ENCODE measurements at places on chromosomes 12 and 14.

DNA sequence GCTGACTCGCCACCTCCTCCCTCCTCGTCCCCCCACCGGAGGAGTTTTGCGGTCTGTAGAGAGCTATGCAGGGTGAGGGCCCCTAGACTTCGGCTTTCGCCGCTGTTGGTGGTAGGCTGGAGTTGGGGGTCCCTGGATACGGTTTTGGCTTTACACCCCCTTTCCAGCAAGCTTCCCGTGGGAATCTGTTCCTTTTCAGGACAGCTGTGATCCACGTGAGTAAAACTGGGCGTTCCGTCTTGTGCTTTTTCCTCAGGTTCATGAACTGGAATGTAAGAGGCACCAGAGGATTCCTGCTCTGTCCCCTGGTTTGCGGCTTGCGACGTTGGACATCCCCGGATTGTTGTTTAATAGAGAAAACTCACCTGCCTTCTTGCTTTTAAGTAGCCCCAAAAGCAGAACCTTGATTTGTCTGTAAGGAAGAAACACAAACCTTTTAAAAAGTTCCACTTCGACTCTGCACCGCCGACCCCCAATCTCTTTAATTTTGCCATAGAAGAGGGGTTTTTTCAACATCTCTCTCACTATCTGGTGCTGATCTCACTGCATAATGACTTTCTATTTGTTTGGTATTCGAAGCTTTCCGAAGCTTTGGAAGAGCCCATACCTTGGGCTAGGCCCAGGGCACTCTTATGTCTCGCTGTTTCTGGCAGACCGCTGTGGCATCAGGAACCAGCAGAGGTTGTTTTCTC lies 490 bp downstream of the PRORP start:
- DNase-seq: no peak

DNA sequence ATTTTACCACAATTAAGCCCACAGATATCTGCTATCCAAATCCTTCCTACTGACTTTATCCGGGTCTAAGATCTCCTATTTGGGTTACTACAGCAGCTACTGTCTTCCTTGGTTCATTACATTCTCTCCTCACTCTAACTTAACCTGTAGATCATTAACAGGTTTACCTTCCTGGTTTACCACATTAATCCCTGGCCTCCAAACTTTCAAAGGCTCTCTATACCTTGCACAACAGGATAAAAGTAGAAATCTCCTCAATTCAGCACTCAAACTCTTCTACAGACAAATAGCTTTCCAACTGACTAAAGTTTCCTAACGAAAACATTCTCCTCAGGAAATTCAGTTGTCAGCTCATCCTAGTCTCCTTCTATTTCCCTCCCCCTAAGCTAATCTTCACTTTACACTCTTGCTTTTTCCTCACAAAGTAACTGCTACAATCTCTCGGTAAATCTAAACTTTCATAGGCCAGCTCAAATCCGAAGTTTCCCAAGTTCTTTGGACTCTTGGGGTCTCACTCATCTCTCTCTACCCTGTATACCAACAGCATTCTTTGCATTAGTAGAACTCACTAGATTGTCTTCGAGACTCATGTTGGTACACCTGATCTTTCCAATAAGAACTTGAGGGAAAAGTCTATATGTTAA lies 2.7 kb downstream of the BTBD7 start:
- no peak for DNase-seq

DNA sequence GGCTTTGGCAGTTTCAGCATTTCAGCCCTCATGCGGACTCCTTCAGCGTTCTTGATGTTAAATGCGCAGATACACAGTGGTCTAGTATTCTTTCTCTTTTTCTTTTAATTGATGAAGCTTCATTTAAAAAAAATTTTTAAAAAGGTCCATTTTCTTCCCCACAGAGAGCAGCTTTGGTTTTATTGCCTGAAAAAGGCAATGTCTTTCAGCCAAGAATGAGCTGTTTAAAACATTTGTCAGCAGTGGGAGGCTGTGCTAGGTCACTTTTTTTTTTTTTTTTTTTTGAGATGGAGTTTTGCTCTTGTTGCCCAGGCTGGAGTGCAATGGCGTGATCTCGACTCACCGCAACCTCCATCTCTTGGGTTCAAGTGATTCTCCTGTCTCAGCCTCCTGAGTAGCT lies 13.5 kb downstream of the KMT5A start:
- no peak for DNase-seq

DNA sequence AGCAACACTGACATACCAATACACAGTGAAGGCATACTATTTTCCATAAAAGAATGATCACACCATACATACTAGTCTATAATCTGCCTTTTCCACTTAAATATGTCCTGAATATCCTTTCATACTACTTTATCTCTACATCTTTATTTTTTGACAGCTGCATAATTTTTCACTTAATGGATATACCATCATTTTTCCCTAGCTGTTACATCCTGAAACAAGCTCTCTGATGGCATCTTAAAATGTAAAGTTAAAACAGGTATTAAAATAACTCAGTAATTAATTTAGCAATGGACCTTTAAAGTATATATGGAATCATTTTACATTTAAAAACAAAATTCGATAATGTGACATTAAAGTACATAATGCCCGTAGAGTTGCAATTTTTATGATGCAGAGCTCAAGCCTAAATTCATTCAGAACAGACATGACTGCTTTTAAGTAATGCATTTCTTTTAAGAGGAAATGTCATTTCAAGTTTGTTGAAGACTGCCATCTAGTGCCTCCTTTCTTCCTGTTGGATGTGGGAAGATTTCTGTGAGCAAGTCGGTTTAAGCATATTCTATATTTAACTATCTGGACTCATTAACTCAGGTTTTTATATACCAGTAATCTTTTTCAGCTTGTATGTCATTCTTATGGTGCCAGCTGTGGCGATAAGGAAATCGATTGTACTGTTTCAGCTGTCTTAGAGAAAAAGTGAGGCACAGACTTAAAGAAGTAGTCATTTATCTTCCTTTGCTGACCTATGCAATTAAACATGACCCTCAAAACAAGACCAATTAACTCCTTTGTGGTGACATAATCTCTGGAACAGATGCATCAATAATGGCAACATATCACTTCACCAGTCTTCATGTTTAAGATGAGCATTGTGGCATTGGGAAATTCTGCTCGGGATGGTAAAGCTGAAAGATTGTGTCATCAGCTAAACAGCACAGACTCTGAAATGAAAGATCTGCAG lies 20.3 kb downstream of the PRICKLE1 start:
- no peak for DNase-seq

DNA sequence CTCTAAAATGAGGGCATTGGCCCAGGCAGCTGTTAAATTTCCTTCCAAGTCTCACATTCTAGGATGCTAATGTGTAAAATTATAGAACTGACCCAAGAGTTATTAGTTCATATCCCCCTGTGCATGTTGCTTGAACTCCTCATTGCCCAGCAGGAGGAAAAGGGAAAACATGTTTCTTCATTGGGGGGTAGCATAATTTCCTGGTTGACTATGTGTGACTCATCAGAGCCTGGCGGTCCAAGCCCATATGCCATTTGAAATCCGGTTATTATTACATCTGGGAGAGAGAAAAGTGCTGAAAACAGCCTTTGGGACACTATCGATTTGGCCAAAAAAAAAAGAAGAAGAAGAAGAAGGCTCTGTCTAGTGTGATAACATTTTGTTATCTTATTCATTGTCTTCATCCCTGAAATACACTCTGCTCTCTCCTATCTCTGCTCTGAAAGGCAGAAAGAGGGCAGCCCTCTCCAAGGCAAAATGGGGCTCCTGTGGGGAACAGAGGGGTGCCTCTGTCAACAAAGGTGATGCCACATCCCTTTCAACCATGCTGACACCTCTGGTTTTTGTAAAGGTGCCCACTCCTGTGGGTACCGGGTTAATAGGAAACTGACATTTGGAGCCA lies 114.2 kb downstream of the DAD1 start:
- no peak for DNase-seq

GRCh38 chr12:105927564-105927963 lies 211.2 kb downstream of the NUAK1 start:
- no peak for DNase-seq

DNA sequence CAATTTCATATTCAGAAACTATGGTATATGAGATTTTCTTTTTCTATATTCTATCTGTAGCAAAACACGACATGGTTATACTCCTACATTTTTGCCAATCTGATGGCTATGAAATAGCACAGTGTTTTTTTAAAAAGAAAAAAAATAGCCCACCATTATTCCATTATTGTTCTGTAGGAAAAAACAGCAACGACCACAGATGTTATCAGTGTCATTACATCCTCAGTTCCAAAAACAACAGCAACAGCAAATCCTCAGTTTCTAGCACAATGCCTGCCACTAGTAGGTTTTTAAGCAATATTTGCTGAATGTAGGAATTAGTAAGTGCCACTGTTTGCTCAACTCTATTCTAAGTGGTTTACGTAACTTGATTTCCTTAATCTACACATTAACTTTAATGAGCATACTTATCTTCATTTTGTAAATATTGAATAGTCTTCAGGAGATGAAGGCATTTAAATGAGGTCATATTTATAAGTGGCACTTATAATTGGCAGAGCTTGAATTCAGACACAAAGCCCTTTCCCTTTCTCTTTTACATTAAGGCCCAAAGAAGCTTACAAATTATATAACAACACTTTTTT lies 8.3 kb downstream of the RNASE6 start:
- no peak for DNase-seq

DNA sequence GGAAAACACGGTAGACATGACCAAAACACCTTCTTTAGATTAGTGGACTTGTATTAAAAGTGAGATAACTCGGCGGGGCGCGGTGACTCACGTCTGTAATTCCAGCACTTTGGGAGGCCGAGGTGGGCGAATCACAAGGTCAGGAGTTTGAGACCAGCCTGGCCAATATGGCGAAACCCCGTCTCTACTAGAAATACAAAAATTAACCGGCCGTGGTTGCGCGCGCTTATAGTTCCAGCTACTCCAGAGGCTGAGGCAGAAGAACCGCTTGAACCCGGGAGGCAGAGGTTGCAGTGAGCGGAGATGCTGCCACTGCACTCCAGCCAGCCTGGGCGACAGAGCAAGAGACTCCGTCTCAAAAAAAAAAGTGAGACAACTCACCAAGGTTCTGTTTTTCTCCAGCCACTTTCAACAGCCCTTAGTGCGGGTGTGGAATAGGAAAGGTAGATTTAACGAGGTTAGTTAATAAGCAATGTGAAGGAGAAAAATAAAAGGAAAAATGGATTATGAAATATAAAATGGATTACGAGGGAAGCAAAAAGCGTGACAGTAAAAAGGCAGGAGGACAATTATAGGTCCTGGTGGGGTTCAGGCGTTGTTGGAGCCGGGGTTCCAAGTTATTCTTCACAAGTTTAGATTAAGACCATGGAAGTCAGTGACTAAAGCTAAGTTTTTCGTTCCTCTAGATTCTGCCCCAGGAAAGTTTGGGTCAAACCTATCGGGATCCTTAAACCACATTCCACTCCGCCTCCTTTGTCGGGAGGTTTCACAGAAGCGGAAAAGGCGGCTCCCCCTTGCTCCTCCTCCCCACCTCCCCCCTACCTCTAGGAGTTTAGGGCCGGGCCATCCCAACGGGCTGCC lies 534 bp downstream of the PPP2R3C start:
- DNase-seq: no peak

- no peak for DNase-seq
These were observed 2.5 kb downstream of the CD163 start for GRCh38 chr12:7501031-7501588.

GRCh38 chr12:58757422-58757821 lies 162.9 kb downstream of the LRIG3 start:
- no peak for DNase-seq

DNA sequence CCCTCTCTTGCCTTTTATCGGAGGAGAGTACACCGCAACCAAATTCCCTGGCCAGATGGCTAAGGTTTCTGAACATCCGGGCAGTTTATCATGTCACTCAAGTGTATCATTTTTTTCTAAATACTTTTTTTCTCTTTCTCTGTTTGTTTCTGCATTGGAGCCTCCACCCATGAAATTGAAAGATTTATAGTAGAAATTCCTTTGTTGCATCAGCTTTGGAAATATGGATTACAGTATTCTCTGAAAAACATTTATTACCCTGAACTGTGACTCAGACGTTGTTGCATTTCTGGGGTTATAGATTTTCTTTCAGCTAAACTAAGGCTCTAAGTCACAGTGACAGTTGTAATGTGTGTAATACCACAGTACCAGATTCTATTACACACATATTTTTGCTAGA lies 187.0 kb downstream of the SPTSSA start:
- DNase-seq: no peak

- no peak for DNase-seq
These were observed 43.2 kb downstream of the SSPN start for GRCh38 chr12:26238341-26239121.

GRCh38 chr12:32062881-32063280 lies 43.8 kb upstream of the BICD1 start:
- no peak for DNase-seq

GRCh38 chr14:66045572-66046021 lies 440.6 kb upstream of the CCDC196 start:
- DNase-seq: no peak

DNA sequence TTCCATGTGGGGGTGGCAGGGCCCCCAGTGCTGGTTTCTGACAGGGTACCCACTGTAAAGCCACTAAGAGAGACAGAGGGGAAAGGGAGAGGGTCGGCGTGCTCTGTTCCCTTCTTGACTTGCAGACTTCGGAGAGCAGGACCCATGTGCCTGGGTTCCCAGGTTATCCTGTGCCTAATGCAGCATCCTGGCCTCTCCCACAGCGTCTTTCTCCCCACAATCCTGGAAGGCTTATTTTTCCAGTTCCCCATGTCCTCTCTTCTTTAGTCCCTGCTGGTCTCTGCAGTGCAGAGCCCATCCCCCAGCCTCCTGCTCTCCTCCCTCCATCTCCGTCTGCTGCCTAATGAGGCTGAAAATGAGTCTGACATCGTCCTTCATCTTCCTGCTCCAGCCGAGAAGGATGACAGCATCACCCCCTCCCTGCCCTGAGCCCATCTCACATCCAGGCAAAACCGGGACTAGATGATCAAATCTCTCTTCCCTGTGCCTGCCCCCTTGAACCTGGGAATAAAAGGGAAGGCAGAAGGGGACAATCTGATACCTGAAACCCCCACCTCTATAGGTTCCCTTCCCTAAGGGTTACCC lies 15.1 kb downstream of the CALCOCO1 start:
- no peak for DNase-seq

DNA sequence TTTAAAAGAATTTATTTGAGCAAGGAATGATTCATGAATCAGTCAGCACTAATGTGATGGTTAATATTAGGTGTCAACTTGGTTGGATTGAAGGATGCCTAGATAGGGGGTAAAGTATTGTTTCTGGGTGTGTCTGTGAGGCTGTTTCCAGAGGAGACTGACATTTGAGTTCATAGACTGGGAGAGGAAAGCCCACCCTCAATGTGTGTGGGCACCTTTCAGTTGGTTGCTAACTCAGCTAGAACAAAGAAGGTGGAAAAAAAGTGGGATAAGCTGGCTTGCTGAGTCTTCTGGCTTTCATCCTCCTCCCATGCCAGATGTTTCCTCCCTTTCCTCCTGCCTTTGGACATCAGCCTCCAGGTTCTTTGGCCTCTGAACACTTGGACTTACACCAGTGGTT lies 47.2 kb downstream of the TESPA1 start:
- DNase-seq: no peak

DNA sequence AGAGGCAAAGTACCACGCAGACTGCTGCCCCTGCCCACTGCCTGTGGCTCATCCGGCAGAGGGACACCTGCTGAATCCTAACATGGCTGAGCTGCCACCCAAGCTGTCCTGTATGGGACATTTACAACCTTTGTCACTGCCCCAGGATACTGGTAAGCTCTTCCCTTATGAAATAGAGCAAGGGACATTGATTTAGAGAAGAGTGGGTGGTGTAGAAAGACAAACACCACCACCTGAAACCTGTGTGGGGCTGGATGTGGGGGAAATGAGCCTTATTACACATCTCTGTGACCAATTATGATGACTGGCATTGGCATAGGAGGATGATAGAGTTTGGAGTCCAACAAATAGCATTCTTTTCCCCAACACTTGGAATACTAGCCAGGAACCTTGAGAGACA lies 81.2 kb upstream of the GZMB start:
- DNase-seq: no peak

Data from CD8-positive, alpha-beta memory T cell (primary cell).